H9 (cell line): ENCODE measurements at places on chromosomes 12 and 14. TPM values are rescaled to one million over a fixed set of nuclear protein-coding genes. Genes with fewer than 3 reads are reported as not detected.

DNA sequence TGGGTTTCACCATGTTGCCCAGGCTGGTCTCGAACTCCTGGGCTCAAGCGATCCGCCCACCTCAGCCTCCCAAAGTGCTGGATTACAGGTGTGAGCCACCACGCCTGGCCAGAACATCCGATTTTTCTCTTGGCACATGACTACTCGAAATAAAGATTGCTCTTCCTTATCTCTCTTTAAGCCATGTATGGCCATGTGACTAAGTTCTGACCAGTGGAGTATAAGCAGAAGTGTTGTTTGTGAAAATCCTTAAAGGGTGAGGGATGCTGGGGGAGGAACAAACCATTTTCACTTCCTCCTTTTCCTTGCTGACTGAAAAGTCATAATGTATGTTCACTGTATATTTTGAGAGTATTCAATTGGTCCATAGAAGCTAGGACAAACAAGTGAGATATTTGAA lies 50.7 kb upstream of the ATF7IP start:
- H3K27me3 ChIP-seq: no peaks in the 10 kb centered on the region
- no peaks in the 10 kb centered on the region for H3K4me1 ChIP-seq
- no peak for DNase-seq
- peaks cover 7% of the 10 kb centered on the region for H3K36me3 ChIP-seq
- no peak overlapping the region for H3K27ac ChIP-seq
- H3K4me3 ChIP-seq: no peak overlapping the region

GRCh38 chr14:35628989-35629388 lies 95.0 kb downstream of the INSM2 start:
- no peak overlapping the region for H3K27ac ChIP-seq
- H3K27me3 ChIP-seq: no peaks in the 10 kb centered on the region
- no peaks in the 10 kb centered on the region for H3K36me3 ChIP-seq
- DNase-seq: no peak

- no peaks in the 10 kb centered on the region for H3K27me3 ChIP-seq
- no peak overlapping the region for H3K4me3 ChIP-seq
- no peaks in the 10 kb centered on the region; the same call in 1 of the 3 replicates for H3K36me3 ChIP-seq
- DNase-seq: no peak
- H3K27ac ChIP-seq: no peak overlapping the region
Observed at GRCh38 chr14:75044322-75044721, 6.9 kb downstream of the MLH3 start.

Gene SCN8A
- 13.7 and 15.2 TPM in 2 replicates for total RNA-seq

Gene USP5
- 143 and 144 TPM in 2 replicates for total RNA-seq

Gene COX8C
- not detected in 2 replicates for total RNA-seq

Gene P2RX2
- total RNA-seq: 1.8 and 2.2 TPM in 2 replicates

Gene BCL11B
- 4.9 and 5.1 TPM in 2 replicates for total RNA-seq
